Activated T-helper 17 cell treated with anti-CD3 and anti-CD28 coated beads, Interleukin-2, amount 50 U/mL, for 72 hours (primary cell): ENCODE measurements at places on chromosomes 16 and 17.
A peak's percentile ranks its signal among the peaks of the same experiment; 100 is the strongest.

DNA sequence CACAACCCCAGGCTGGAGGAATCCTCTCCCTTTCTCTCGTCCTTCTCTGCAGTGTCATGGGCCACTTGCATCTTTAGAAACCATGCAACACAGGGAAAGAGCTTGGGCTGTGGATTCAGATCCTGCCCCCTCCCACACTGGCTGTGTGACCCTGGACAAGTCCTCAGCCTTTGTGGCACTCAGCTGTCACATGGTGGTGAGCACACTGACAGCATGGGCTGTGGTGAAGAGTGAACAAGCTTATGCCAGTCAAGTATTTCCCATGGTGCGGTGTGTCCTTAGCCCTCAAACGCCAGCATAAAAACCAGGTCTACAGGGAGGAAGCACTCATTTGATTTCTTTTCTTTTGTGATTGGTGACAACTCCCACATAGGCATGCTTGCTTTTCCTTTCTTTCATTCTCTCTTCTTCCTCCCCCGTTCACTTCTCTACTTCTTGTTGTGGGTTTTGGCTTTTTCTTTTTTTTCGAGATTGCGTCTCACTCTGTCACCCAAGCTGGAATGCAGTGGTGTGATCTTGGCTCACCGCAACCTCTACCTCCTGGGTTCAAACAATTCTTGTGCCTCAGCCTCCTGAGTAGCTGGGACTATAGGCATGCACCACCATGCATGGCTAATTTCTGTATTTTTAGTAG lies 314.2 kb downstream of the CPPED1 start:
- ATAC-seq: no peak

GRCh38 chr17:46038414-46038813 lies 39.4 kb downstream of the STH start:
- ATAC-seq: no peak

DNA sequence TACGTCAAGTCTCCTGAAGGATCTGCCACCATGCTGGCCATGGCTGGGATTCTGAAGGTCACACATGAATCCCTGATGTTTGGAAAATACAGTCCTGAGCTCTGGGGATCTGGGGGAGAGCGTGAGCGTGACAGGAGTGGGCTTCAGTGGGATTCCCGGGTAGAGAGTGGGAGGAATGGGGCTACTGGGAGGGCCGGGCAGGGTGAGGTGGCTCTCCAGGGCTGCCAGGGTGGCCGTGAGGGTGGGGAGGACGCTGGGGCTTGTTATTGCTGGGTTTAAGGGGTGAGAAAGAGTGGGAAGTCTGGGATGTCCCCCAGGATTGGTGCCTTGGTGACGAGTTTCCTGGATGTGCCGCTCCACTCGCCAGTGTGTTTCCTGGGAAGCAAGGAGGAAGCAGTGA lies 31.3 kb downstream of the FOXL1 start:
- no peak for ATAC-seq

GRCh38 chr17:52751051-52751450 lies 592.5 kb upstream of the CA10 start:
- no peak for ATAC-seq

- no peak for ATAC-seq
These were observed 15.8 kb upstream of the TBX21 start for GRCh38 chr17:47717261-47717697.

DNA sequence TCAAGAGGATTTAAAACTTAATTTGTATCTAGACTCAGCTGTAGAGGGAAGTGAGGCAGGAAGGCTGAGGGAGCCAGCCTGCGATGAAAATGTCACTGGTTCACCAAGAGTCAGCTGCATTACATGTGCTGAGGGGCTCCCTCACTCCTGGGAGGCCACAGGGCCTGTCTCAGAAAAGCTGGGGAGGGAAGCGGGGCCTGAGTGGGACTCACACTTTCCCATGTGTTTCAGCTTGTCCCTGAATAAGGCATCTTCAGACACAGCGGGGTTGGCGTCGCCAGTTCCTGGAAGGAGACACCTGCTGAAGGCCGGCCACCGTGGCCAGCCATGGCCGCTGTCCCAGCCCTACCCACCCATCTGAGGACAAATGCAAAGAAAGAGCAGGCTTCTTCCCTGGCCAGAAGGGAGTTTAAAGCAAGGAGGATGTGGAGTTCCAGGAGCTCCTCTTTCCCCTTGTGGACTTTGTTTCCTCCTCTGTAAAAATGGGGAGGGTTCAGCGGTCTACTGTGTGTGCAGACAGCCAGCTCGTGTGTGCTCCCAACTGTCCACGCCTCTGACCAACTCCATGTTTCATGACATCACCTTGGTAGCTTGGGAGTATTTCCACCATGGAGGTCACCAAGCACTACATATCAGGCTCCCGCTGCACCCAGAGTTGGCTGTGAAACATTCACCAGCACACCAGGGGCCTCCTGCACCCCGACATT lies 19.2 kb upstream of the MRPS23 start:
- ATAC-seq: no peak

DNA sequence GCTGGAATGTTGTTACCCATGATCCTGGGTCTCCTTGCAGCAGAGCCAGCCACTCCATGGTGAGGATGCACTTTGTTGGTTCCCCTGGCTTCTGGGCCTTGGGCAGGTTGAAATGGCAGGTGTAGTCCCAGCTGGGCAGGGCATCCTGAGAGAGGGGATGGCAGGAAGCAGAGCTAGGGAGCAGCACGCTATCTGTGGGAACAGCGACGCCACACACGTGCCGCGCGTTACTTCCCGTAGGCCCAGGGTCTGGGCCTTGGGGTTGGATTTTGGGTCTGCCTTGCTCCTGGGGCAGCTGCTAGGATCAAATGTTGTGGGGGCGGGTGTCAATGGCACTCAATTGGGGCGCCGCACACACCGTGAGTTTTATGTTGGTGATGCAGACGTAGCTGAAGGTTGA lies 368.0 kb downstream of the CPPED1 start:
- no peak for ATAC-seq

GRCh38 chr17:20993863-20994778 lies 48.7 kb downstream of the USP22 start:
- no peak for ATAC-seq

DNA sequence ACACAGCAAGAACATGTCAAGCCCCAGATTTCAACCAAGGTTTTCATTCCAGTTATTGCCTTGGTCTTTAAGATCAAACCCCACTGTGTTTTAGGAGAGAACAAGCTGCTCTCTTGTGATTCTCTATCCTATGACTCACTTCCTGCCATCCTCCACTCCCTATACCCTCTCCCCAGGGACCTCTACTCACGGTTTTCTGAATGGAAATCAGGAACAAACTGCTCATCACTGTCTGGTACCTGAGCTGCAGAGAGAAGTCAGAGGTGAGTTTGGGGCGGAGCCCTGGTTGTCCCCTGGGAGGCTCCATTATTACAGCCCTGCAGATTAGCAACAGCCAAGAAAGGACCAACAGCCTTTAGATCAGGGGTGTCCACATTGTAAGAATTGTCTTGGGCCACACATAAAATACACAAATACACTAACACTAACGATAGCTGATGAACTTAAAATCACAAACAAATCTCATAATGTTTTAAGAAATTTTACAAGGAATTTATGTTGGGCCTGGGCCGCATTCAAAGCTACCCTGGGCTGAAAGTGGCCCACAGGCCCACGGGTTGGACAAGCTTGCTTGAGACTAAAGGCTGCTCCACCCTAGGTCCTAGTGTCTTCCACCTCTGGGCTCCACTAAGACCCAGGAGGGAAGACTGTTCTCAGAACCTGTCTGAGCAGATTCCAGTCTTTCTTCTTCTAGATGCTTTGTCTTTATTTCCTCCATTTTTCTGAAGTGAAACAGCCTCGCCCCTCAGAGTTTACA lies 9.7 kb downstream of the ETV4 start:
- ATAC-seq: peak; percentile 68

DNA sequence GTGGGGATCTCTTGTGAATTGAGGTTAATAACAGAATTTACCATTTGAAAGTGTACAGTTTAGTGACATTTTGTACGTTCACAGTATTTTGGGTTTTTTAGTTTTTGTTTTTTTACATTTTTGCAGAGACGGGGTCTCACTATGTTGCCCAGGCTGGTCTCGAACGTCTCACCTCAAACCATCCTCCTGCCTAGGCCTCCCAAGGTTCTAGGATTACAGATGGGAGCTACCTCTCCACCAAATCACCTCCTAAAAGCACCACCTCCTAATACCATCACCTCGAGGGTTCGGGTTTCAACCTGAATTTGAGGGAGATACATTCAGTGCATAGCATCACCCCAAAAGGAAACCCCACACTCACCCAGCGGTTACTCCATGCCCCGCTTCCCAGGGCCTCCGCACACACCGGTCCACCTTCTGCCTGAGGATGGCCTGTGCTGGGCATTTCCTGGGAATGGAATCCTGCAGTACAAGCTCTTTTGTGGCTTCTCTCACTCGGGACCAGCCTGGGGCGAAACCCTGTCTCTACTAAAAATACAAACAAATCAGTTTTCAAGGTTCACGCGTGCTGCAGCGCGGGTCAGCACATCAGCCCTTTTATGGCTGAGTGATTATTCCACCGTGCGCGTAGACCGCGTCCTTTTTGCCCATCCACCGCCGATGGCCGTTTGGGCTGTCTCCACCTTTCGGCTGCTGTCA lies 182.7 kb upstream of the CIBAR2 start:
- ATAC-seq: no peak

DNA sequence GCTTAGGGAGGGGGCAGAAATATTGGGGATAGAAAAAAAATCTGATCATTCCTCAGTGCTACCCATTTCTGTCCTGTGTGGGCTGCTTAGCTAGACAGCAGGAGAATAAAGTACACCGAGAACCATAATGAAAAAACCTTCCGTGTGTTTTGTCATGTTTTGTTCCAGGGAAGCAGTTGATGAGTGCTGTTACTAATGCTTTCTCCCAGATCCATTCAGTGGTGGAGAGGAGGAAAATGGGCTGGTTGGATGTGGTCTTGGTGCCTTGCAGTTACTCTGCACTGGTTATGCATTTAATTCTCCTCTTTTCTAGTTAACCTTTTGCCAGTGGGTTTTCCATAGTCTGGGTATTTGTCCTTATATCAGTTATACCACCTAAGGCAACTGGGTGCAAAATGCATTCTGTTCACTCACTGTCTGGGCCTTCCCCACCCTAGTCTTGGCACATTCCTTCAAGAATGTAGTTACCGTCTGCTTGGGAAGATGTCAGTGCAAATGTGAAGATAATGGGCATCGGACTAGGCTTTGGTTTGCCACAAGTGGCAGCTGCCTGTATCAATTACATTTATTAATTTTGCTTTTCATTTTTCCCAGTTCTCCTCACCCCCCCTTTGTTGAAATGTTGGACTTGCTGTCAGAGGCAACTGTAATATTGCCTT lies 9.3 kb upstream of the TBKBP1 start:
- no peak for ATAC-seq

DNA sequence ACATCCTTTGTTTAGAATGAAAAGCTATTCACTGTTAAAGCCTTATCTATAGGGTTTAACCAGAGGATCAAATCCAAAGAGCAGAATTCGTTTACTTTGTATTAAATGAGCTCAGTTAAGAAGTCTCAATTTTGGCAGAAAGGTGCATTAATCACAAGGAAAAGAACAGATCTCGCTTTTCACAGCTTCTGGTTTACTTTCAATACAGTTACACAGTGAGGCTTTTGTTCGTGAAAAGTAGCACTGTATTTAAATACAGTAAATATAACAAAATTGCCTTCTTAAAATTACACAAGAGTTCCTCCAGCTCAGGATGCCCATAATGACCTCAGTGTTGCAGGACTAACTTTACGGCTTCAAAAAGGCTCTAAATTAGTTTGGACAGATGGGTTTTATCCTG lies 669.1 kb upstream of the SALL1 start:
- no peak for ATAC-seq

DNA sequence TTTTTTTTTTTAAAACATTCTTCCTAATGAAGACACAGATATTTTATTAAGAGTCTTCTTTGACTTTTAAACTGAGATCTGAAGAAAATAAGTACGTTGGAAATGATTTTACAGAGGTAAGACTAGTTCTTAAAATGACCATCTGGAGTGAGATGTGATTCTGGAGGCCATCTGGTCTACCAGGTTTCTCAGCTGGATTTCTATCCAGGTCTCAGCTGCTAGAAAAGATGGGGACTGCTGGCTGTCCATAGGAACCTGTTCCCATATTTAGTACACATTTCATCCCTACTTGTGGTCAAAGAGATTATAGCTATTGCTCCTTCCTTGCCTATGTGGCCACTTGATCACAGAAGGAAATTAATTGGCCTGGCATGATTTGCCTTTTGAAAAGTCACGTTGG lies 12.2 kb downstream of the PMFBP1 start:
- no peak for ATAC-seq

GRCh38 chr16:50124769-50125168 lies 28.3 kb upstream of the TENT4B start:
- ATAC-seq: no peak

DNA sequence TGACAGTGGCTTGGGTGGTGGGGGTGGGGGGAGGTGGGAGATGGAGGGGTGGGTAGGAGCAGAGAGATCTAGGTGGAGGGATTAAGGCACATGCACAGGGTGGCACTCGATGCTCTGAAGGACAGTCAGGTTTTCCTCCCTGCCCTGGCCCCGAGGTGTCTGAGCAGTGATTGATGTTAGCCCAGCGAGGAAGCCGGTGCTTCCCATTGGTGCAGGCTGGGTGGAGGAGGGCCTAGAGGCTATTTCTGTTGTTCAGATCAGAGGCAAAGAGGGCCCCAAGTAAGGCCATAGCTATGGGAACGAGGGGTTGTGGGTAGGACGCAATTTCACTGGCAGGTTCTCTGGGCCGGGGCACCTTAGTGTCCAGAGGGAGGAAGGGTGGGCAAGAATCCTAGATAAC lies 23.1 kb downstream of the CACNA1G start:
- ATAC-seq: no peak

GRCh38 chr16:1556254-1556653 lies 22.8 kb downstream of the TMEM204 start:
- no peak for ATAC-seq

GRCh38 chr17:62778990-62779681 lies 29.0 kb downstream of the MARCHF10 start:
- ATAC-seq: no peak

DNA sequence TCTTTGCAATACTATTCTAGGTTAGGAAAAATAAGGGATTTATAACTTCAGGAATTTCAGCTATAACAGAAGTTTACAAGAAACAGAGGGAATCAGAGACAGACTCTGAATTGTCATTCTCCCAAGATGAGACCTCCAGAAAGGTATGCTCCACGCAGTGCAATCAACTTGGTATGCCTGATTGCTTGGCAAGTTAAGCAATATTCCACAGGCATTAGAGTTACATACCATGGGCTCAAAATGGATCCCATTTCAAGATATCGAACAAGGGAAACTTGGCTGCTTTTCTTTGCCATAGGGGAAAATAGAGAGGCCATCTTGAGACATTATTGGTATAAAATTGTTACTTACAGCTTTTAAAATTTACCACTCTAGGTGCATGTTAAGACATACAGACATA lies 615.6 kb upstream of the SOX9 start:
- no peak for ATAC-seq

DNA sequence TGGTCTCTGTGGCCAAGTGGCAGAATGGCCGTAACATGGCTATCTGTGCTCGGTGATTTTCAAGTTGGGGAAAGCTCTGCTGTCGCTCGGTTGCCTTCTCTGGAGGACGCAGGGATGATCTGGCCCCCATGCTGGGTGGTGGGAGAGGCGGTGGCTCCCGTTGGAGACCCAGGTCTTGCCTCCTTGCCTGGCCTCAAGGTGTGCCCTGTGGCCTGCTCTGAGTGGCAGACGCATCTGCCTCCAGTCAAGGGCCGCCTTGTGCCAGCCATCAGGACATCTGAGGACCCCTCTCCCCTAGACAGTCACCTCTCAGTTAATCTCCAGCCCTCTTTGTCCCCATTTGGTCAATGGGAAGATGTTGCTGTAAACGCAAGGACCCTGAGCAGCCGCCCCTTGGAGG lies 165.9 kb downstream of the CCDC182 start:
- no peak for ATAC-seq

- ATAC-seq: no peak
These were observed 8.0 kb upstream of the AMZ2 start for GRCh38 chr17:68239632-68240366.
